ENCODE measurements at places on chromosomes 1 and 21. TPM values are rescaled to one million over a fixed set of nuclear protein-coding genes. Genes with fewer than 3 reads are reported as not detected.

SPRR1B gene
- total RNA-seq = 91.5 TPM

UBL4B gene
- total RNA-seq = not detected

EXO1 gene
- total RNA-seq = 0.90 TPM

HSF2BP gene
- total RNA-seq = 5.8 TPM

GPX7 gene
- 1.7 TPM for total RNA-seq

DNA sequence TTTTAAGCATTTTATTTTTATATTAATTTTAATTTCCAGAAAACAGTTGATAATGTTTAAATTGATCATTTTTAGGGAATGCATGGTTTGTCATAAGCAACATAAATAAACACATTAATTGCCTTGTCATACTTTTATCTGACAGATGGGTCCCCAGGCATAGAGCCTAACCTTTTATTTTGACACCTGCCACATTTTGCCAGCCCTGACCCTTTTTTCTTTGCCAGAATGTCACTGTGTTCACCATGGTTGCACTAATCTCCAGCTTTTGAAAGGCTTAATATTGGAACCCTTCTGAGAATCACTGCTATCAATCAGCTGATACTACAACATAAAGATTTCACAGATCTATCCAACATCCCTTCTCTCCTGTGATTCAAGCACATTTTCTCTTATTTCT lies 56.0 kb upstream of the DPYD start:
- DNase-seq = no peak

- peak; percentile 35 for DNase-seq
Measured at GRCh38 chr1:17765444-17766411, 10.6 kb downstream of the ACTL8 start.

DNA sequence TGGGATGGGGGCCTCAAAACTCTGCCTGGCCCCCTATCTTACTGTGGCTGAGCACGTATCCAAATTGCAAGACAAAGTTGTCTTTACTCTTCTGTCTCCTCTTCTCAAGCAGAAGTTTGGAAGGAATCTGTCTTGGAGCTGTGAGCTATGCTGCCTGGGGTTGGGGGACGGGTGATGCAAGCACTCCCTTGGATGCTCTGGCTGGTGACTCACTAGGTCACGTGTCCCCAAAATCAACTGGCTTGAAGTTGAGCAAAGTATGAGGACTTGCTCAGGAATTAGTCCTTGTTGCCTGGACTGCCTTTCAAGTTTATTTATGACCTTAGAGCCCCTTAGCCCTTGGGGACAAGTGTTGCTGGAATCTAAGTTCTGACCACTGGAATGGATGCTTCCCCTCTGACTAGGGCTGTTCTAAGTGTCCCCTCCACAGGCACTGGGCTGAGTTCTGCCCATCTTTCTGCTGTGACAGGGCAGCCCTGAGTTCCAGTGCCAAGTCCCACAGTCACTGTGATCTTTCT lies 269.5 kb downstream of the HHAT start:
- peak; percentile 75 for DNase-seq

DNA sequence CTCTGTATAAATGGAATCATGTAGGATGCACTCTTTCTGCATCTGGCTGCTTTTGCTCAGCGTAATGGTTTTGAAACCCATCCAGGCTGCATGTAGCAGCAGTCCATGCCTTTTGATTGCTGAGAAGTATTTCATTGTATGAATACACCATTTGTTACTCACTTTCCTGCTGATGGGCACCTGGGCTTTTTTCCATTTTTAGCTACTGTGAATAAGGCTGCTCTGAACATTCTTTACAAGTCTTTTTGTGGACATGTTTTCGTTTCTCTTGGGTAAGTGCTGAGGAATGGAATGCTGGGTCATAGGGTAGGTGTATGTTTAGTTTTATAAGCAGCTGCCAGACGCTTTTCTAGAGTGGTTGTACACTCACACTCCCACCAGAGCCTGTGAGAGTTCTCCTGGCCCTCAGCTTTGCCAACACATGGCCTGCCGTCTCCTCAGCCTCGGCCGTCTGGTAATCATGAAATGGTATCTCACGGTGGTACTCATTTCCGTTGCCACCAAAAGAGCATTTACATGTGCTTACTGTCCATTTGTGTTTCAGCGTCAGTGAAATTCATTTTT lies 22.7 kb downstream of the SLX9 start:
- peak; percentile 71 for DNase-seq

GRCh38 chr1:12591267-12591938 lies 26.6 kb downstream of the DHRS3 start:
- DNase-seq = no peak

DNA sequence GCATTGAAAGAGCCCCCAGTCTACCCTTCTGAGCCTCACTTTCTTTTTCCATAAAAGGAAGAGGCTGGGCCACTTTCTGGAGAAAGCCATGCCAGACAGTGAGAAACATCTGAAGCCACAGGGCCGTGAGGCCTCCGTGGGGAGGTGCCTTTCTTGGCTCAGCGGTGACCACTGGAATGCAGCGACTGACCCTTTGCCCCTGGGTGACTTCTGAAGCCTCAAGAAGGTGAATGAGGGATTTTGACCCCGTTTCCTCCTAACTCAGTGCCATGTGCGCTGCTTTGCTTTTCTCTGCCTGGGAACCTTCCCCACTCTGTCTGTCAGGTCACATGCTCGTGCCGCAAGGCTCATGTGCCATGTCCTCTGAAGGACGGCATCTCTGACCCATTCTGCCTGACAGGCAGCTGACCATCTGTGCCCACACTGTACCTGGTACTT lies 44.7 kb upstream of the A3GALT2 start:
- DNase-seq = no peak

DNA sequence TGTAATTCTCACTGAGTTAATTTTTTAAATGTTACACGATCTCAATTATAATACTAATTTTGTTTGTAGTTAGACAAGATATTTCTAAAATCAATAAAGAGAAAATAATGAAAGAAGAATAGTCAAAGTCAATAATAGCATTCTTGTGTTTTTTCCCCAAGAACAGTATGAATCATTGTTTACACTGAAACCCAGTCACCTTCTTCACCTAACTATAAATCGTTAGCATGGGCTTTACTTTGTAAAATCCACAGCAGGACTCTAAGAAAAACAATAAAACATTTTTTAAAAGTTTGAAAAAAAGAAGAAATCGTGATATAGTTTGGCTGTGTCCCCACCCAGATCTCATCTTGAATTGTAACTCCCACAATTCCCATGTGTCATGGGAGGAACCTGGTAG lies 234.6 kb upstream of the LYPLAL1 start:
- DNase-seq = peak; percentile 46

- DNase-seq = peak; percentile 47
Measured at GRCh38 chr21:41926117-41926806, 27.6 kb downstream of the C2CD2 start.

DNA sequence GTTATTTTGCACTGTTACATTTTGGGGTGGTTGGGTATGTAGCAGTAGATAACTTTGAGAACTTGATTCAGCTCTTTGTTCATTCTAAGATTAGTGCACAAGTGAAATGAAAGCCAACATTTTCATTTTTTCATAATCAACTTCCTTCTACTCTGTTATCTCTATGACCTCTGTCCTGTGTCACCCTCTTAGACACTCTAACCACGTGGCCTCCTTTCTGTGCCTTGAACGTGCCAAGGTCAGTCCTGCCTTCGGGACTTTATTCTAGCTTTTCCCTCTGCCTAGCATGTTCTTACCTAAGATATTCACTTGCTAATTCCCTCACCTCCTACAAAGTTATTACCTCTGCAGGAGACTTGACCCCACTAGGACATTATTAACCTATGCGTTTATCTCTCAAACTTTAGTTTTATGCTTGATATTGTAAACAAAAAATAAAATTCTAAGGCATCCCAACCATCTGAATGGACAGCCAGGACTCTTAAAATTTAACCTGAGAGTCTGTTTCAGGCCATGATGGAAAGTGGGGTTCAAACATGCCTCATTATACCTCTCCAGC lies 19.2 kb upstream of the EDEM3 start:
- no peak for DNase-seq

DNA sequence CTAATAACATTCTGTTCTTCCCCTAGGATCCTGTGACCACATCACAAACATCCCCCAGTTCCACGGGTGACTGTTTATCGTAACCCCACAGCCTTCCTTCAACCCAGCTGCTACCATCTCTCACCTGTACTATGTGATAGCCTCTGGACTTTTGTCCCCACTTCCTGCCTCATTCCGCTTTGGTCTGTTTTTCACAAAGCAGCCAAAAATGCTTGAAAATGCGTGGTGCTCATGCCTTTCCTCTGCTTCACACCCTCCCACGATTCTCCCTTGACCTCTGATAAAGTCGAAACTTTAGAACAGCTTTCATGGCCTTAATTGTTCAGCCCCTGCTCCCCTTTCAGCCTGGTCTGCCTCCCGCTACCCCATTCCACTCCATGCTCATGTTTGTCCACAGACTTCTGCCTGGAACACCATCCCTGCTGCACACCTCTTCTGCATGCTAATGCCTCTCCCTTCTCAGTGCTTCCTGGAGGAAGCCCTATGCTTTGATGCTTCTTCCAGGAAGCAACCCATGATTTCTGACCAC lies 165.6 kb downstream of the PLPP3 start:
- DNase-seq = no peak

GRCh38 chr1:32427264-32427963 lies 33.2 kb upstream of the BSDC1 start:
- no peak for DNase-seq

HMGCL gene
- 69.9 TPM for total RNA-seq

CFAP107 gene
- not detected for total RNA-seq

XCL1 gene
- not detected for total RNA-seq

GRCh38 chr1:12305377-12305776 lies 75.5 kb downstream of the VPS13D start:
- DNase-seq = no peak

DNA sequence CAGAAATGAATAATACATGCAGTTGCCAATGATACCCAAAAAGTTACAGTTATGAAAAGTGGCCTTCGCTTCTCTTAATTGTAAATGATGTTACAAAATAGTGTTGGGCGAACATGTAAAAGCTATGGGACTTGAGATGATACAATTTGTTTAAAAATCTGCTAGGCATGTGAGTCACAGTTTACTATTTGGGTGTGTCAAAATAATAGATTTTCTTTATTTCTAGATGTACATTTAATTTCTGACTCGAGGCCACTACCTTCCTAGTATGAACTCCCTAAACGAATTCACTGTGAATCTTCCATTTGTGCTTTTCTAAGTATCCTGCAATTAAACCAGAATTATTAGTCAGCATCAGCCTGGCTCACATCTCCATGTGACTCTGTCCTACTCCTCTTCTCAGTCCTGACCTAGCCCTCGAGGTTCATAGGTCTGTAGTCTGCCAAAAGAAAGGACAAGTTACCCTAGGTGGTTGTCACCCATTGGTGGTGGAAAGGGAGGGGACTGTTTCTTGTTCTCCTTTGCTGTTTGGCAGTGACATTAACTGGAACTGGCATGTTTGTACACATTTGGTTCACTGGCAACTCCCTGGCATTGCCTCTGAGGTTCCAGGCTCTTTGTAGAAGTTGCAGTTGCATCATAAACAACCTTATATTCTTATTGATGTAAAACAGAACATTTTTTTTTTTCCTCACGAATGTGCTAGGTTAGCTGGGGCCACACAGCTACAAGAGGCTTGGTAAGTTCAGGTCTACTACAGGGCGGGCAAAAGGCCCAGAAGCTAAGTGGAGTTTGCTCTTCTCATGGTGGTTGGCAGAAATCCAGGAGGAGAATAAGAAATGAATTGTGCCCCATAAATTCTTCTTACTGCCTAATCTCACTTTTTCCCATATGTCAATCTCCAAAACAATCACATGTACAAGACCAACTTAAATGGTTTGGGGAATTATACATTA lies 746.5 kb upstream of the ADAMTS5 start:
- DNase-seq = peak; percentile 29

GRCh38 chr1:162612606-162613400 lies 19.5 kb upstream of the DDR2 start:
- DNase-seq = no peak

DCDC2B gene
- not detected for total RNA-seq

DNA sequence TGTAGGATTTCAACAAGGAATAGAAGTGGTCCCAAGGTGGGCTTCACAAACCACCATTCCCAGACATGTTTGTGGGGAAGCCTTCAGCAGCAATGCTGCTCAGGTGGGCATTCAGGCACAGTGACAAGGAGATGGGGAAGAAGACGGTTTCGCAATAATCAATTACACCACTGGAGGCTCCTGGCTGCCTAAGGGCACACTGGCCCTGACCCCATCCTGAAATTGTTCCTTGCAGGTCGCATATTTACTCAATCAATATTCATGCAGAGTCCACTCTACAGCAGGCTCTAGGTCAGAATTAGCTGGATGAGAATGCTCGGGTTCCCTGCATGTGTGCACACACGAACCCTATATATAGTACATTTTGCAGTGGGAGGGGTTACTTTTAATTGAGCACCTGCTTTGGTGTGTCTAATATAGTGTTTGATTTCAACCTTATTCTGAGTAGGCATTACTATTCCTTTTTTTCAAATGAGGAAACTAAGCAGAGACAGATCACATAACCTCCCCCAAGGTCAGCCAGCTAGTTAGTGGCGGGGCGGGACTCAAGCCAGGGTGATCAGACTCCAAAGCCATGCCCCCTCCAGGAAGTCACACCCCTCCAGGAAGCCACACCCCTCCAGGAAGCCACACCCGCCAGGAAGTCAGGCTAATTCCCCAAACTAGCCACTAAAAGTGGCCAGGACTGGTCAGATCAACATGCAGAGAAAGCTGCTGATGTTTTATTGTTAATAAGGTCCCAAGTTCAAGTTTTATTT lies 106.5 kb downstream of the HLCS start:
- peak; percentile 67 for DNase-seq

NR1I3 gene
- not detected for total RNA-seq

ZBTB7B gene
- 112 TPM for total RNA-seq

TIE1 gene
- 0.53 TPM for total RNA-seq

DNA sequence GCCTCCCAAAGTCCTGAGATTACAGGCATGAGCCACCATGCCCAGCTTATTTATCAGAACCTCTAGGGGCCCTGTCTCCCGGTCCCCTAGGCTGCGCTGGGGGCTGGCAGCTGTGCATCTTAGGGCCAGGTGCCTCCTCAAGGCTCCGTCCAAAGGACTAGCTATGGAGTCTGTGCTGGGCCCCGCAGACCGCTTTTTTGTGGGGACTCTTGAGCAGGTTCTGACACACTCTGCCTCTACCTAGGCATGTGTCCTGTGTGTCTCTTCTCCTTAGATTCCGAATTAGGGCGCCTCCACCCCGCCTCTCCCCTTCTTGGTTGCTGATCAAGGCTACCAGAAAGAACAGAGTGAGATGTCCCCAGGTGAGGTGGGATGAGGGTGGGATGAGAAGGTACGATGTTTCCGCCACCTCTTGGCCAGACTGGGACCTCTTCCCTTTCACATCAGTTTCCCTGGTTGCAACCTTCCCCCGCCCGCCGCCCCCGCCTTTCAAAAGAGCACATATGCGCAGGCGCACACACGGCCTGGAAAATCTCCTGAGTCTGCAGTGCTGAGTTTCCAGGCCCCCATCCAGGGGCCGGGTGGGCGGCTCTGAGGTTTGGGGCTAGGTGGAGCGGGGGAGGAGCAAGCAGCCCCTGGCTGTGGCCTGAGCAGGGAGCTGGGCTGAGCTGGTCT lies 5.0 kb upstream of the PTPN7 start:
- DNase-seq = no peak

- no peak for DNase-seq
Measured at GRCh38 chr1:216779686-216780085, 56.5 kb upstream of the ESRRG start.

CHI3L2 gene
- not detected for total RNA-seq

- DNase-seq = no peak
Measured at GRCh38 chr1:176164014-176164678, 42.9 kb downstream of the COP1 start.

ELF3 gene
- 66.1 TPM for total RNA-seq

- DNase-seq = no peak
Measured at GRCh38 chr1:41690331-41690730, 205.8 kb upstream of the EDN2 start.
